Camera-type eye (tissue), 1 donor: ENCODE measurements at places on chromosomes 2 and 18. TPM values are rescaled to one million over a fixed set of nuclear protein-coding genes. Genes with fewer than 3 reads are reported as not detected.

The ACP1 gene
- 143 TPM for total RNA-seq

The GPBAR1 gene
- total RNA-seq, result not detected

The STARD6 gene
- not detected for total RNA-seq

The UGT1A3 gene
- total RNA-seq, result not detected

The ERMN gene
- 6.0 TPM for total RNA-seq

The RTKN gene
- total RNA-seq, result 28.9 TPM

The MC2R gene
- total RNA-seq, result not detected

The ZSWIM2 gene
- total RNA-seq, result not detected

The EPHA4 gene
- 65.6 TPM for total RNA-seq

The TUBA4B gene
- not detected for total RNA-seq

The ADD2 gene
- total RNA-seq, result 64.5 TPM

The SERPINB12 gene
- not detected for total RNA-seq

The SCYGR4 gene
- total RNA-seq, result not detected

The SIGLEC15 gene
- 0.99 TPM for total RNA-seq

The ACADL gene
- total RNA-seq, result 3.7 TPM

The LDLRAD4 gene
- total RNA-seq, result 83.4 TPM

The VIL1 gene
- not detected for total RNA-seq

The ZNF521 gene
- 99.6 TPM for total RNA-seq

The CCL20 gene
- total RNA-seq, result not detected

The IL1RL1 gene
- 4.3 TPM for total RNA-seq
